ENCODE measurements at places on chromosomes 4 and X. TPM values are rescaled to one million over a fixed set of nuclear protein-coding genes. Genes with fewer than 3 reads are reported as not detected.

DNA sequence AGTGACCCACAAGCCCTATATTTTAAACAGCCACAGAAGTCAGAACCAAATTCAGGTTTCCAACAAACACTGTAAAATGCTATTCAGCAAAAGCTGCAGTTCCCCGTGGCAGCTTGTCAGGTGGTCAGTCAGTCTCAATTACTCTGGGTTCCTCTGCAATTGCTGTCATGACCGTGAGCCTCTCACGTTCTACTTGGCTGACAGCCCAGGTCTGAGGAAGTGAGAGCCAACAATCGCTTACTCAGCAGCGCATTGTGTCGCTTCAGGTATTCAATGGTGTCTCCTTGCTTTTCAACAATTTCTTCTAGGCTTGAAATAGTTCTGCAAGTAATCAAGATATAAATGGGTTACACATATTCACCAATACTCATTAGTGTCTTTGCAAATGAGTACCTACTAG lies 25.8 kb downstream of the TRIM75 start:
- DNase-seq: peak; percentile 11

- no peak for DNase-seq
Observed at GRCh38 chr4:140622333-140622958, 53.7 kb upstream of the UCP1 start.

GRCh38 chr4:22238742-22239141 lies 277.1 kb downstream of the ADGRA3 start:
- DNase-seq: peak; percentile 11

DNA sequence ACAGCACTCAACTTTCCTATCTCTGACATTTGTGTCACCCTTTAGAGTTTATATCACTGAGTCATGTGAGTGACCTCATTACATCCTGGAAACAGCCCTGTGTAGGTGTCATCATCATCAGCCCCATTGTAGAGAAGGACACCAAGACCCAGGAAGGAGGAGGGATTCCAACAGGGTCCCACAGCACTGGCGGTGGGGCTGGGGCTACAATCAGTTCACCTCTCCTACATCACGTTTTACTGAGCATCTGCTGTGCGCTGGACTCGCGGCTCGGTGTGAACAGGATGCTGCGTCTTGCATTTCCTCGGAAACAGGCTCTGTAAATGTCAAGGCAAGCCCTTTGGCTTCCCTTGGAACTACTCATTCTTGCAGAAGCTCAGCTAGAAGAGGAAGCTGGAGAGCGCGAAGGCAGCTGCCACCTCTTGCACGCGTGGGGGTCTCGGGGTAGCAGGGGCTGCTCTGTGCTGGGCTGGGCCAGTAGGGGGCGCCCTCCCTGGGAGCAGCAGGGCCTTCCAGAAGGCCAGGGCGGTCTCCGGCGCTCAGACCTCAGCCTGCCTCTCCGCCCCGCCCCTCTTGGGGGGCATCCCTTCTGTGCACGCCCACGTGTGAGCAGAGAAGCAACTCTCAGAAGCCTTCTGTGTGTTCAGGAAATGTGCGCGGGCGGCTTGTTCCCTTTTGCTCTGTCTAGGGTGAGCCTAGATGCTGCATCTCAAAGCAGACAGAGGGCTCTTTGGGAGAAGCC lies 29.0 kb downstream of the REELD1 start:
- peak; percentile 52 for DNase-seq

DNA sequence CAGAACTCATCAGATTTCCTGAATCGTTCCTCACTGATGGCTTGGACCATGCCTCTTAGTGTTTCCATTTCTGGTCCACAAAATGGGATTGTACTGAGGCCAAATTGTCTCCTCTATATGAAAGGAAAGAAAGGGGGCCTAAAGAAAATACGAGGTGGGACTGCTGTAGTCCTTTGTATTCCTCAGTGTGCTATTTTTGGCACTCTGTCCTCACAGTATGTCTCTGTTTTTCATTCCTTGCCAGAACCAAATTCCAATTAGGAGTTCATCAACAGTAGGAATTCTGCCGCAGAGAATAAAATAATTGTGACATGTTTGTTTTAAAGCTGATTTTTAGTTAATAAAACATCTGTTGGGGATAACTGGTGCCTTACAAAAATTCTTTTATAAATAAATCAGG lies 515.7 kb downstream of the SMARCA1 start:
- DNase-seq: no peak

- DNase-seq: no peak
Observed at GRCh38 chr4:34950926-34951325, 1293.4 kb downstream of the ARAP2 start.

DNA sequence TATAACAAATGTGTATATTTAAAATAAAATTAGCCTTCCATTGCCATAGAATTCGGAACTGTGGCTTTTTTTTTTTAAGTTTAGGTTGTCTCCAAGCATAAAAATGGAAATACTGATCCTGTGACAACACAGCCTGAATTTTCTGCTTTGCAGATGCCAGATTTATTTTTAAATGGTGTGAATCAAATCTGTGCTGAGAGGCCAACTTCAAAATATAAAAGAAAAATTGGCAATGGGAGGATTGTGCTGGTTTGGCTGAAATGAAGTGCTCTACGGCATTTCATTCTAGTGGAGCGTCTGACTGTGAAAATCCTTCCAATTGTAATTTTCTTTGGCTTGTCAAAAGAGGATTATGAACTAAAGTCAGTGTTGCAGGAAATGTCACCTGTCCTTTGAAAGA lies 580.3 kb upstream of the ZFP42 start:
- DNase-seq: no peak

DNA sequence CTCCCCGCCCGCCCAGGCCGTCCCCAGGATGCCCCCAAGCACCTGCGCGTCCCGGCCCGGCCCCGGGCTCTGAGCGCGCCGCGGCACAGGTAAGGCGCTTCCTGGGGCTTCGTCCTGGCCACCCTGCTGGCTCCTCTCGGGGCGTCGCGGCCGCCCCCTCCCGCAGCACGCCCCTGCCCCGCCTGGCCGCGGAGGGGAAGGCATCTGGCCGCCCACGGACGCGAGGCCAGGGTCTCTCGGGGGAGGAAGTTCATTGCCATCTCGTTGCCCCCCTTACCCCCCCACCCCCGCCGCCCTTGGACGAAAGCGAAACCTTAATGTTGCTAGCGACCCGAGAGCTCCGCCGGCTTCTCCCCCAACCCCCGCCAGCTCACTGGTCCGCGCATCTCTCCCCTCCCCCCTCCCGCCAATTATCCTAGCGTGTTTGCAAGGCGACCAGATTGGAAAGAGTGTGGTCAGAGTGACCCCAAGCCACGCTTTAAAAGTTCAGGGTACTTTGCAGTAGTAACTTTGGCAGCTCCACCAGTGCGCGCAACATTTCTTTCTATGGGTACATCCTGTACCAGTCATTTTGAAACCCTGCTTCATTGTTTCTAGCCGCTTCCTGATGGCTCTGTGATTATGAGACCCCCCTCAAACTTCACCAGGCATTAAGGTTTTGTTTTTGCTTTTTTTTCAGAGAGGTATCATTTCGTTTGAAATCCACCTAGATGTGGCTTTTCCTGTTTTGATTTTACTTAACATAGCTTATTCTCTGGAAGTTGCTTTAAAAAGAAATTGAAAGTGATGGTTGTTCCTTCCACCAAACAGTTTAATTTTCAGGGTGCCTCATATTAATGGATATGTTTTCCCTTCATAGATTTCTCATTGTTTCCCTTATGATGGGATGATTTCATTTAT lies 626 bp downstream of the TBC1D1 start:
- peak; percentile 21 for DNase-seq

DNA sequence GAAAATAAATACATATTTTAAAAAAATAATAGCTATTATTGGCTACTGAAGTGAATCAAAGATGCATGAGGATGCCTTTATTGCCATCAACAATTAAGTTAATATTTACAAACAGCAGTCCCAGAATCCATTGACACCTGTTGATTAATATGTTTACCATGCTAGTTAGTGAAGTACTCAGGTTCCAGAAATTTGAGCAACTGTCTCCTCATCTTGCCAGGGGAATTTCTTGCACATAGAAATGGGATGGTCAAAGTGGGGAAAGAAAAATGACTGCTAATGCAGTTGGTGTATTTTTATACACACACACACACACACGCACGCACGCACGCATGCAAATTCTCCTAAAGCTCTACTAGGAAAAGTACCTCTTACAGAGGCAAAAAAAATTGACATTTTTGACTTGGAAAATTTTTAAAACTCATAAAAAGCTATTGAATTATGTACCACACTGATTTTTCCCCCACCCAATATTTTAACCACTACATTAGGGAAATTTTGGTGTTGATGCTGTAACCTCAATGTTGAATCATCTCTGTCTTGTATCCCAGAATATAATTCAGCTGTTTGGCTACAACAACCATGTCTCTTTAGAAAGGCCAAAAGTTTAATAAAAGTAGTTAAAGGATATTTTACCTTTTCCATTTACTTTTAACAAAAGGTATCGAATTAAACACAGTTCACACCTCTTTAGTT lies 105.3 kb upstream of the TMEM150C start:
- DNase-seq: no peak

GRCh38 chrX:129646566-129647417 lies 8.0 kb downstream of the APLN start:
- no peak for DNase-seq

GRCh38 chr4:101104312-101105052 lies 242.8 kb downstream of the PPP3CA start:
- no peak for DNase-seq

- peak; percentile 48 for DNase-seq
Observed at GRCh38 chr4:100421361-100421978, 96.4 kb downstream of the EMCN start.

DNA sequence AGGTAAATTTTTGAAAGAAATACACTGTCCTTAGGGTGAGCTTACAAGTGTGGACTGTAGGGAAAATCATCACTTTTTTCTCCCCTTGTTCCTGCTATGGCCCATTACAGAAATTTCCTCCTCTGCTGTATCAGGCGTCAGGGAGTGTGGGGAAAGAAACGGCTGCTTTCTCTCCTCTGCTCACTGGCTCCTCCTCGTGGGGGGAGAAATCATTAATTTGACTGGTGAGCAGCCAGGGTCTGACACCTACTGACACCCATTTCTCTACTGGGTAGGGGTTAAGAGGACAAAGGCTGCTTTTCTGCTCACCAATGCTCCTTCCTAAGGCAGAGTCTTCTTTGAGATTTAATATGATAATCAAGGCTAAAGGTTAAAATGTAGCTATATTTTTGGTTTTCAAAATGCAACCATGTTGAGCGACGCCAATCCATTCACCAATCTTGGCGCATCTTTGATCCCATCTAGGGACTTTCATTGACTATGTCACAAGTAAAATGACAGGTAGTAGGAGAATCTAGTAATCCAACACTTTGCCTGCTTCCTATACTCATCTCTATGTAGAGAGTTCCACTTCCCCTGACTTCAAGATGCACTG lies 25.1 kb downstream of the SETD7 start:
- peak; percentile 34 for DNase-seq

DNA sequence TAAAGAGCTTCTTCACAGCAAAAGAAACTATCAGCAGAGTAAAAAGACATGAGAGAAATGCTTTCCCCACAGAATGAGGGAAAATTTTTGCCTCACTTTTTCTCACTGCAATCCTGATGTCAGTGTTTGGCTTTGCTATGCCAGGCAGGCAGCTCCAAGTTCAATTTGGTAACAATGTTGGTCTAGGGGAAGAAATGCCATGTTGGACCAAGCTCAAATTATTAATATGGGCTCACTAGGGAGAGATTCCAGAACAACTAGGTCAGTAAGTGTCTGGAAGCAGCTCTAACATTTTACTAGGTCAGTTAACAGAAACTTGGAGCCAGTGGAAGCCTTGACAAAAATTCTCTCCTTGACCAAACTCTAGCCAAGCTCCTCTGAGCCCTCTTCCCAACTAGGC lies 95.4 kb downstream of the NAF1 start:
- DNase-seq: no peak

GRCh38 chr4:27873596-27873995 lies 1013.0 kb downstream of the STIM2 start:
- no peak for DNase-seq

GRCh38 chr4:142596595-142596994 lies 249.5 kb downstream of the INPP4B start:
- no peak for DNase-seq

DNA sequence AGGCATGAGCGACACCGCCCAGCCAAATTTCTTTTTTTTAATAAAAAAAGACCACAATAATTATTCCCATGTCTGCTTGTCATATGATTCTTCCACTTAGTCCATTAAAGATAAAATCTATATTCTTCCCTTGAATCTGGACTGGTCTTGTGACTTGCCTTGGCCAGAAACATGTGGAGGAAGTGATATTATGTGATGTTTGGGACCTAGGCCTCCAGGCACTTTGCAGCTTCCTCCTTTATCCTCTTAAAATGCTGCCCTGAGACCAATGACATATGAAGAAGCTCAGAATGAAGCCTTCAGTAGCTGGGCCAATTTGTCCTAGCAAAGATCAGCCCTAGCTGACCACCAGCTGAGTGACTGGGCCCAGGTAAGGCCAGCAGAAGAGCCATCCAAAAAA lies 250.0 kb downstream of the INPP4B start:
- no peak for DNase-seq

GRCh38 chr4:8643986-8644385 lies 51.4 kb downstream of the CPZ start:
- DNase-seq: no peak

DNA sequence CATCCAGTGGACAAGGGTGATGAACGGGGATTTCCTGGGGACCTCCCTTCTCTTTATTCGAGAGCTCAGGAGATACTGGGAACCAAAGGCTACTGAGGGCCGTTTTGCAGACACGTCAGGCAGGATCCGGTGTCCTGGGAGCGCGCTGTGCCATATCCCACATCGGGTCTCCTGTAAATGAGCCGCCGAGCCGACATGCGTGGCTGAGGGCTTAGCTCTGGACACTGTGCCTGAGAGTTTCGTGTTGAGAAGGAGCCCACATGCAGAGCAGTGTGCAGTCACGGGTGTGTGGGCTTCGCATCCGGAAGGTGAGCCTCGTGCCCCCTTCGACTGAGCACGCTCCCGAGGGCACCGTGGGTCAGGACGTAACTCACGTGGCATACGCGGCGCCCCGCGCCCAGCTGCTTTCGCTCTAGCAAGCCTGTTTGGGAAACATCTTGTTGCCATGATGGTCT lies 28.5 kb upstream of the HGFAC start:
- DNase-seq: no peak

SOWAHB gene
- not detected for total RNA-seq

LEF1 gene
- 27.7 TPM for total RNA-seq

PDGFRA gene
- not detected for total RNA-seq

ANKRD50 gene
- 11.8 TPM for total RNA-seq

EPHA5 gene
- not detected for total RNA-seq

CENPVL3 gene
- total RNA-seq: not detected

AGTR2 gene
- total RNA-seq: not detected

ITGB1BP2 gene
- 1.00 TPM for total RNA-seq

PAGE5 gene
- 254 TPM for total RNA-seq

NUDT10 gene
- 0.17 TPM for total RNA-seq

FAM90A26 gene
- total RNA-seq: not detected

GABRG1 gene
- not detected for total RNA-seq

EREG gene
- not detected for total RNA-seq

EPGN gene
- total RNA-seq: not detected

RHOH gene
- not detected for total RNA-seq

CDS1 gene
- total RNA-seq: 1.5 TPM

UNC5C gene
- 0.10 TPM for total RNA-seq

HTN1 gene
- not detected for total RNA-seq
